Keratinocyte (primary cell): ENCODE measurements at places on chromosomes 1 and 21.

- no peak for DNase-seq
Measured at GRCh38 chr1:89753761-89754160, 67.1 kb upstream of the LRRC8D start.

DNA sequence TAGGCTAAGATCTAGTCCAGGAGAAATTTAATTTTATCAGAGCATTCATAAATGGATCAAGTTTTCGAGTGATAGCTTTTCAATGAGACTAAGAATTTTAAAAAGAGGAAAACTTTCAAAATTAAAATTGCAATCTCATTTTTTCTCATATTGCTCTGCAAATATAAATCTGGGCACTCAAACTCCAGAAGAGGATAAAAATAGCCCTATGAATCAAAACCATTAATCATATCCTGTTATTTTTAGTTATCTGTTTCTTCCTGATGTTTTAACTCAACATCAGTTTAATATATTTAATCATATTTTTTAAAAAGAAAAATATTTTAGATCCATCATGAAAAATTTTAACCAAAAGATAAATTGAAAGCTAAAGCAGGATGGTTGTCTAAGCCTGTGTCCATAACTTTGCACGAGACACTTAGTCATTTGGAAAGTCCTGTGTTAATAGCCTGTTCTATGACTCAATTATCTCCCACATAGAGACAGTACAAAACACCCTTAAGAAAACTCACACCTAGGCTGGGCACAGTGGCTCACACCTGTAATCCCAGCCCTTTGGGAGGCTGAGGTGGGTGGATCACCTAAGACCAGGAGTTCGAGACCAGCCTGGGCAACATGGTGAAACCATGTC, 17.1 kb upstream of the PRRC2C start:
- DNase-seq = peak; percentile 60

GRCh38 chr1:196466654-196467053, 141.6 kb downstream of the KCNT2 start:
- peak; percentile 36 for DNase-seq

DNA sequence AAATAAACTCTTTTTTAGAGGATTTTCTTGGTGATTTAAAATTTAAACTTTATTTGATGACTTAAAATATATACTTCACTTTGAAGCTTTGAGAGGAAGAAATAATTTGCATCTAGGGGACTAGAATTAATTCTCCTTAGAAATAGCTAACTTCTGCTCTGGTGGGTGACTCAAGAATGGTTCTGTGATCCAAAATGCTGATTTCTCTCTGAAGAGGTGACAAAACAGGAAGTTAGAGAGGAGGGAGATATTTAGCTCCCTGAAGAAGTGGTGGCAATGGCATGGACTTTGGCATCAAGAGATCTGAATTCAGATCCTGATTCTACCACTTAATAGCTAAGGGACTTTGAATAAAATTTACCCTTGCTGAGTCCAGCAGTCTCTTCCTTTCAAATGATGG, 125.8 kb upstream of the ATP1B1 start:
- DNase-seq = no peak

DNA sequence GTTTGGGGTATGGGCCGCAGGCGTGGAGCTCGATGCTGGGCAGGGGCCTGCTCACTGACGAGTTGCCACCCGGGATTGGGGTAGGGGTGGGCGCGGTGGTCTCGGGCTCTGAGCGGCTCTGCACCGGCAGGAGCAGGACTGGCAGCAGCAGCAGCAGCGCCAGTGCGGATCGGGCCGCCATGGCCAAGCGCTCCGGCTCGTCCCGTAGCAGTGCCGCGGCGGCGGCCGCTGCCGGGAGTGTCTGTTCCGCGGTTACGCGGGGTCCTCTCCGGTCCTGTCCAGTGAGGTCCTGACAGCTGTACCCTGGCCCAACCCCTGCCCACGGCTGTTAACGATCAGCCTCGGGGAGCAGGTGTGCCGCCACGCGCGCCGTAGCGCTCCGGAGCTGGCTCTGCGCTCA, 26.5 kb downstream of the ADARB1 start:
- DNase-seq = no peak

DNA sequence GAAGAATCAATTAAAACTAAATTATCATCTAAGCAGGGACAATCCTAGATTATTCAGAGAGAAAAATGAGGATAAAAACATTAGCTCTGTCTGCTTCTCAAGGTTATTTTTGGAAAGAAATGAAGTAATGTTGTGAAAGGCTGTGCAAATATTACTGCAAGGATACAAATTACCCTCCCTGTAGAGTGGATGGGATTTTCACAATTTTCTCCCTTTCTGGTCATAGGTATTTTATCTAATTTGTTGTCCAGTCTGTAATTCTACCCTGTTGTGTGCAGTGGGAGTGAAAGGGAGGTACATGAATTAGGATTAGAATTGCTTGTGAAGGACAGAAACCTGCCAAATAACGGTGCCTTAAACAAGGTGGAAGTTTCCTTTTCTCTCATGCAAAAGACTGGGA, 54.7 kb downstream of the MAP3K7CL start:
- no peak for DNase-seq

DNA sequence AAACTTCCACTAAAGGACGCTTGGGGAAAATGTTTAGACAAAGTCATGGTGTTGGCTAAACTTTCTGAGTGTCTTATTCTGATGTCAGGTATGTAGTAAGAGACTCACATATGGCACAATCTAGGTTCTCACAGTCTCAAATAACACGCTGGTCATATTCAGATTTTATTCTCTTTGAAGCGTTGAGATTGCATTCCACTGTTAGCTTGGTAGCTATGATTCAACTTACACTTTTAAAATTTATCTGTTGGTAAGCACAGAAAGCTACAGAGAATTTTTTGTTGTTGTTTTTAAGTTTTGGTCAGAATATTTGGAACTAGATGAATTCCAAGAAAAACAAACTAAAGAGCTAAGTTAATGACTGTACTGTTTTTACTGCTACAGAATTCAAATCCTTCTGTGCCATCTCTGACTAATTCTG, 126.7 kb downstream of the PRRX1 start:
- DNase-seq = no peak

DNA sequence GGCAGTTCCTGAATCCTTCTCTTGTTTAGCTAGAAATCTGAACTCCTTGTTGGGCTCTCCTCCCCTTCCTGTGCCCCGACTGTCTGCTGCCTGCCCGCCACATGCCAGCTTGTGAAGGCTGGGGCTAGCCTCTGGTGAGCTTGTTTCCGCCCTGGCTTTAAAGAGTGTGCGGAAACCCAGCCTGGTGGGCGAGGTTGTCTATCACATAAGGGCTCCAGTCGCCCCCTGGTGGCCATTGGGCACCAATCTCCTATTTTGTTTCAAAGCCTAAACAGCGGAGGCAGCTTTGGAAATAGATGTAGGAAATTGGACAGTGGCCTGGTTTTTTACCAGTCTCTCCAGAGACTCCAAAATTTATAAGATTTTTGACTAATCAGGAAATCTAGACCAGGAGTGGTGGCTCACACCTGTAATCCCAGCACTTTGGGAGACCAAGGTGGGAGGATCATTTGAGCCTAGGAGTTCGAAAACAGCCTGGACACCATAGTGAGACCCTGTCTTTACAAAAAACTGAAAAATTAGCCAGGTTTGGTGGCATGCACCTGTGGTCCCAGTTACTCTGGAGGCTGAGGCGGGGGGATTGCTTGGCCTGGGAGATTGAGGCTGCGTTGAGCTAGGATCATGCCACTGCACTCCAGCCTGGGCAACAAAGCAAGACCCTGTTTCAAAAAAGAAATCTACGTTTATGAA, 9.8 kb downstream of the ATP8B2 start:
- DNase-seq = no peak

DNA sequence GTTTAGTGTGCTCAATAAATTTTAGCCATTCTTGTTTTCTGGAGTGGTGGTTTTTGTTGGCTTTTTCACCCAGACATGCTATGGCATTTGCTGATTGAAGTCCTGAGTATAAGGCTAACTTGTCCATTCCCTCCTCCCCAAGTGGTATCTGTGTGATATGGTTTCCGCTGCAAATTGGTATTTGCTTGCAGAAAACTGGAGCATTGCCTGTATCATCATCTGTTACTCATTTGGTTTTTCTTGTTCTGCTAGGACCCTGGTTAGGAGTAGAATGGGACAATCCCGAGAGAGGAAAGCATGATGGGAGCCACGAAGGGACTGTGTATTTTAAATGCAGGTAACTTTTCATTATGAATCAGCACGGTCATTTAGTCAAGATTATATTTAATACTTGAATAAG, 34.0 kb downstream of the TBCE start:
- DNase-seq = no peak

GRCh38 chr1:69082312-69082711, 485.4 kb upstream of the LRRC7 start:
- no peak for DNase-seq

- DNase-seq = no peak
Measured at GRCh38 chr1:240294566-240294965, 202.9 kb downstream of the FMN2 start.

GRCh38 chr1:149845416-149845815, 54.0 kb upstream of the BOLA1 start:
- DNase-seq = no peak

DNA sequence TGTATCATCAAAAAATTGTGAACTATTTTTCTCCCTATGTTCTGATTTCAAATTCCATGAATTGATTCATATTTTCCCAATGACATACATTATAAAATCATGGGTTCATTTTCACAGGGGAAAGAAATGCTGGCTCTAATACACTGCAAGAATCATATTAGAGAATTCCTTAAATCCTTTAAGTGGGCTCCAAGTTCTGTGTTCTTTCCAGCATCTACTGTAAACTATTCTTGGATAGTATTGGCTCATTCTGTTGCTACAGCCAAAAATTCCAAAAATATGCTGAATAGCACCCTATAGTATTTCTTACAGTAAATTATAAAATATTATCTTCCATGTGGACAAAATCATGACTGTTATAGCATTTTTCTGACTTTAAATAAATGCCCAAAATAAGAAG, 19.0 kb upstream of the C1orf105 start:
- DNase-seq = no peak

DNA sequence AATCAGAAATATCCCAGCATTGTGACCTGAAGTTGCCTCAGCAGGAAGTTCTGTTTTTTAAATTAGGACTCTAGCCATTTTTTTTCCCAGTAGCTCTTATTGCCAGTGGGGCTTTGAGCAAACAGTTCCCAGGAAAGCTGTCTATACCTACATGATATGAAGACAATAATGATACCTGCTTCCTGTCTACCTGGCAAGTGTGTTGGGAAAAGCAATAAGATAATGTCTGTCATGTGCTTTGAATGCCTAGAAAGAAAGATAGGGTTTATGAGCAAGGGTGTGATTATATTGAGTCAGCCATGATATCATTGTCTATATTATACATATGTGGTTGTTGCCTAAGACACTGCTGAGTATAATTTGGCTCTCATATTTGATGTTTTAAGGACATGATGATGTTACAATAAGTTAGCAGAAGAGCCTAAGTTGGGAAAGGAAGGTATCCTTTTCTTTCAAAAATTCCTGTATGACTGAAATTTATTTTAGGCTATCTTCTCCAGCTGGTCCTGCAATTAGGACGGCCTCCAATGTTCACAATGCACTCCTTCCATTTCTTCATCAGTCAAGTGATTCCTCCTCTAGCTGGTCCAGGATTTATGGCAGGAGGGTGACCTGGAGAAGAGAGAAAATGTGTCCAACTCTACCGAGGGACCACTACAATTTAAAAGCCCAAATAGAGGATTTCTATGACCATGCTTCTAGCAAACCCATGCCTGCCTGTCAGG, 99.6 kb upstream of the CDC42BPA start:
- DNase-seq = no peak

DNA sequence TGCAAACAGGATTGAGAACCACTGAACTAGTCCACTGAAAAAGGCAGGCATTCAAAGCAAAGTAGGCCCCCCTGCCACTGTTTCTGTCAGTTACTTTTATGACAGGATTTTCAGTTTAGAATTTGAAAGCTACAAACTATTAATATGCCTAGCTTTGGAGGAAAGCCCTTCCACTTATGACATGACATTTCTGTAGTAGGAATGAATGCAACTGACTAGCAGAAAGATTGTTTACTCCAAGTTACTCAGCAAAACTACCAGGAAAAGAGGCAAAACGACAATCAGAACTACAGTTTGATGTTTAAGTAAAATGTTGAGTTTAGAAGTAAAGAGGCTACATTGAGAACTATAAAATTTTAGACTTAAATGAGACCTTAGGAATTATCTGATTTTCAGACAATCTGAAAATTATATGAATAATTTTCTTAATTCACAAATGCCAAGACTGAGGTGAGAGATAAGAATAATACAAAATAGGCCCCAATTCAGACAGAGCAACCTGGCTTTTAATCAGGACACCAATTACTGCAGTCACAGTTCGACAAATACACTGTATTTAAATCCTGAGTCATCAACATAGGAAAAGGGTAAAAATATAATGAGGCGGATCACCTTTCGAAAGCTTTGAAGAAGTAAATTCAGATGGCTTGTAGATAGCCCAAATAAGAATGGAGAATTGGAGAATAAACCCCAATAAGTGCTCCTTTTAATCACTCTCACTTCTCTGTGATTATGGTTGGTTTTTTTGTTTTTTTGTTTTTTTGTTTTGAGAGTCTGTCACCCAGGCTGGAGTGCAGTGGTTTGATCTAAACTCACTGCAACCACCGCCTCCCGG, 2.2 kb downstream of the PRKAB2 start:
- DNase-seq = no peak

GRCh38 chr1:211305044-211305443, 21.6 kb upstream of the TRAF5 start:
- no peak for DNase-seq

DNA sequence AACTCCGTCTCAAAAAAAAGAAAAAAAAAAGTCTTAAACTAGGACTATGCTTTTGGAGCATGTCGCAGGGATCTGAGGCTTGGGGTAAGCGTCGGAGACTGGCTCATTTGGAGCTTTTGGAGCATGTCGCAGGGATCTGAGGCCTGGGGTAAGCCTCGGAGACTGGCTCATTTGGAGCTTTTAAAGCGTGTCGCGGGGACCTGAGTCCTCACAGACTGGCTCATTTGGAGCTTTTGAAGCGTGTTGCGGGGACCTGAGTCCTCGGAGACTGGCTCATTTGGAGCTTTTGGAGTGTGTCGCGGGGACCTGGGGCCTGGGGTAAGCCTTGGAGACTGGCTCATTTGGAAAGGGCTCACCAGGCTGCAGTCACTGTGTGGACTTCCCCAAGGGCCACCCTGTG, 13.6 kb upstream of the TSPEAR start:
- no peak for DNase-seq

DNA sequence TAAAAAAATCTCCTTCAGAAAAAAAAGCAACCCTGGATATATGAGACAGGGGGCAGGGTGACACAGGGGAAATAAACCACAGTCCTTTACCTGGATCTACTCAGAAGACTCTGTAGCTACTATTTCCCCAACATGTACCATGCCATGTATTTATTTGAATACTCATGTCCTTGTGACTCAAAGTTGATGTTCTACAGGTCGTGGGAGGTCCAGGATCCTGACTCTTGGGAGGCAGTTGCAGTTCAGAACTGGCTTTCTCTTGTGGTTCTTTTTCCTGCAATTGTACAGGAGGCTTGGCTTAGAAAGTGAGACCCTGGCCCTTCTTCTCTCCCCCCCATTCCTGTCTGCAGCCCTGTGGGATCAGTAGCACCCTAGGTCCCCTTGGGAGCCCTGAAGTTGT, 5.8 kb upstream of the IL24 start:
- no peak for DNase-seq
